ENCODE measurements at places on chromosomes 3 and 15. TPM values are rescaled to one million over a fixed set of nuclear protein-coding genes. Genes with fewer than 3 reads are reported as not detected.

- no peaks in the 10 kb centered on the region for H3K4me1 ChIP-seq
- 0 out of 2 replicates have a peak, but pooled peaks cover 5% of the 10 kb centered on the region for H3K27me3 ChIP-seq
- H3K36me3 ChIP-seq: no peaks in the 10 kb centered on the region
- H3K27ac ChIP-seq: no peak overlapping the region
Measured at GRCh38 chr3:98500019-98500418, 2.5 kb downstream of the OR5K2 start.

DNA sequence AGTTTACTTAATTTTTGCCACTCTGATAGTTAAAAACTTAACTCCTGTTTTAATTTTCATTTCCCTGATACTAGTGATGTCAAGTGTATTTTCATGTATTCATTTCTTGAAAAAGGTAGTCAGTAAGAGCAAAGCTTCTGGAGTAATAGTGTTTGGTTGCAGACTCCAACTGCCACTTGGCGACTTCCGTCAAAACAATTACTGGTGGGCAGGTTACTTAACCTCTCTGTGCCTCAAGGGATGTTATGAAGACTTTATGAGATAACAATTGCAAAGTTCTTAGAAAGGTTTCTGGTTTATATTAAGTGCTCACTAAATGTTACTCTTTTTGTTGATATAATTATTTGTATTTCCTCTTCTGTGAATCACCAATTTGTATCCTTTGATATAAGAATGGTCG, 129.7 kb downstream of the NFKBIZ start:
- no peaks in the 10 kb centered on the region for H3K4me1 ChIP-seq
- no peaks in the 10 kb centered on the region for H3K27me3 ChIP-seq
- no peak overlapping the region for H3K4me3 ChIP-seq
- H3K27ac ChIP-seq: no peak overlapping the region
- DNase-seq: no peak

DNA sequence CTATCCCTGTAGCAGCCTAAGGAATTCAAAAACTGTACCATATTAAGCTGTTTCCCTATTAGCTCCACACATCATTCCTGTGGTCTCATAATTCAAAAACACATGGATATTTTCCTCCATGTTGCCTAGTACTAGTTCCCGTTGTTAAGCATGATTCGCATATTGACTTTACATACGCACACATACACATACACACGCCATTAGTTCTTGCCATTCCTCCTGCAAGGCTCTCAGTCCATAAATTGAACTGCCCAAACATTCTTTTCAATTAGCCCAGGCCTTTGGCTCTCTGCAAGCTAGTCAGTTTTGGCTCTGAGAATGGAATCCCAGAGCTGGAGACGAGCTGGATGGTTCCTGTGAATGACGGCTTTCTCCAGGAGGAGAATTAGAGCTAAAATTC, 57.2 kb upstream of the RAD18 start:
- H3K27me3 ChIP-seq: 0 out of 2 replicates have a peak, but pooled peaks cover 6% of the 10 kb centered on the region
- no peaks in the 10 kb centered on the region for H3K4me1 ChIP-seq
- no peak overlapping the region for H3K27ac ChIP-seq
- no peaks in the 10 kb centered on the region for H3K36me3 ChIP-seq

Gene KLHL6
- total RNA-seq: not detected

GRCh38 chr3:102810937-102811336, 376.1 kb downstream of the ZPLD1 start:
- H3K27me3 ChIP-seq: no peaks in the 10 kb centered on the region
- DNase-seq: no peak
- H3K4me1 ChIP-seq: no peaks in the 10 kb centered on the region
- H3K4me3 ChIP-seq: no peak overlapping the region
- no peaks in the 10 kb centered on the region for H3K36me3 ChIP-seq

- peaks cover 20% of the 10 kb centered on the region for H3K4me1 ChIP-seq
- H3K4me3 ChIP-seq: peak overlapping the region; percentile 67
- peak; percentile 75 for DNase-seq
- no peaks in the 10 kb centered on the region for H3K36me3 ChIP-seq
- H3K27ac ChIP-seq: peak overlapping the region; percentile 46
- no peaks in the 10 kb centered on the region for H3K27me3 ChIP-seq
Measured at GRCh38 chr3:28915741-28916500, 364.9 kb upstream of the RBMS3 start.

GRCh38 chr15:36881516-36881915, 218.8 kb downstream of the MEIS2 start:
- H3K27me3 ChIP-seq: 0 out of 2 replicates have a peak, but pooled peaks cover 11% of the 10 kb centered on the region
- H3K4me1 ChIP-seq: peaks cover 9% of the 10 kb centered on the region
- DNase-seq: no peak
- no peaks in the 10 kb centered on the region for H3K36me3 ChIP-seq
- no peak overlapping the region for H3K4me3 ChIP-seq

DNA sequence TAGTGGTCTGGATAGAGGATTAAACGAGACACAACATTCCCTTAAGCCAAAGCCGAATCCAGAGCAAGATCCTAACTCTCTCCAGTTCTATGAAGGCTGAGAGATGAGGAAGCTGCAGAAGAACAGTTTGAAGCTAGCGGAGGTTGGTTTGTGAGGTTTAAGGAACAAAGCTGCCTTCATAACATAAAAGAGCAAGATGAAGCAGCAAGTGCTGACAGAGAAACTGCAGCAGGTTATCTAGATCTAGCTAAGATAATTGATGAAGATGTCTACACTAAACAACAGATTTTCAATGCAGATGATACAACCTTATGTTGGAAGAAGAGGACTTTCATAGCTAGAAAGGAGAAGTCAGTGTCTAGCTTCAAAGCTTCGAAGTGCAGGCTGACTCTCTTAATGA, 14.8 kb upstream of the GASK1A start:
- no peak overlapping the region for H3K27ac ChIP-seq
- no peaks in the 10 kb centered on the region for H3K27me3 ChIP-seq
- DNase-seq: no peak
- no peaks in the 10 kb centered on the region for H3K4me1 ChIP-seq
- no peak overlapping the region for H3K4me3 ChIP-seq
- no peaks in the 10 kb centered on the region for H3K36me3 ChIP-seq

GRCh38 chr15:62591842-62592838, 427.1 kb upstream of the C2CD4B start:
- DNase-seq: peak; percentile 47
- H3K36me3 ChIP-seq: no peaks in the 10 kb centered on the region
- no peak overlapping the region for H3K27ac ChIP-seq
- no peaks in the 10 kb centered on the region for H3K27me3 ChIP-seq

DNA sequence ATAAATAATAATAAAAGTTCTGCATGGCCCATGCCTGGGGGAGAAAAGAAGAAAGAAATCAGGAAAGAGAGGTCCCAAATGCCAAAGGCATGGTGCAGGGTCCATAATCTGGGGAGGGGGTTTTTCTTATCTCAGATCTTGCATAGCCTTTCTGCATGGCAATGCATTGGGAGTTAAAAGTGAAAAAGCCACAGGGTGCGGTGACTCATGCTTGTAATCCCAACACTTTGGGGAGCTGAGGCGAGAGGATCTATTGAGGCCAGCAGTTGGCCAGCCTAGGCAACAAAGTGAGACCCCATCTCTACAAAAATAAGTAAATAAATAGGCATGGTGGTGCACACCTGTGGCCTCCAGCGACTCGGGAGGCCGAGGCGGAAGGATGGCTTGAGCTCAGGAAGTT, 76.8 kb upstream of the GATA2 start:
- H3K27me3 ChIP-seq: peaks cover 12% of the 10 kb centered on the region
- H3K4me3 ChIP-seq: no peak overlapping the region
- no peak for DNase-seq
- no peak overlapping the region for H3K27ac ChIP-seq

DNA sequence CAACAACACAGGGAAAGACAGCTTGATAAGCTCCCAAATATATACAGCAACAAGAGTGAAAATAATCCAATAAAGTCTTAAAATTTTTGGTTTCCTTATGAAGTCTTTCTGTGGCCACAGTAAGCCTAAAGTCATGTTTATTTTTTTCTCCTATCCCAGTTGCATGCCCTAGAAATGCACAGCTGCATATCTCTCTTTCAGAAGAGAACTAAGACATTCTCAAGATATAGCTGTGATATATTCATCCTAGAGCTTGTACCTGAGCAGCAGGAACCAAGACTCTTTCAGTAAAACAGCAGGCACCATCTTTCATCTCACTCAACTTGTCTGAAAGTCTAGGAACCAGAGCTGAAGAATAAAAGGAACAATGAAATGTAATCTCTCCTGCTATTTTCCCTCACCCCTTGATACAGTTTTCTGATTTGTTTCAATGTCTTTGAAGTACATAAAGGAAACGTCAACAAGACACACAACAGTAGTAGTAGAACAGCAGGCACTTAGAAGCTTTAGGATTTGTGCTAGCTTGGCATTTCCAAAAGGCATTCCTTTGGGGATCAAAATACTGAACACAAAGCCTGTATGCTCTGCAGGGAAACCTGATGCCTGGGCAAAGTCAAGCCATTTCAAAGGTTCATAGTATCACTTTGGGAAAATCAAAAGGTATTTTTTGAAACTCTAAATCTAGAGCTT, 536.8 kb downstream of the PYDC2 start:
- H3K27me3 ChIP-seq: no peaks in the 10 kb centered on the region
- H3K27ac ChIP-seq: no peak overlapping the region

- H3K4me1 ChIP-seq: peaks cover 39% of the 10 kb centered on the region
- no peak for DNase-seq
- H3K27me3 ChIP-seq: no peaks in the 10 kb centered on the region
- H3K4me3 ChIP-seq: no peak overlapping the region
- H3K36me3 ChIP-seq: no peaks in the 10 kb centered on the region
- peak overlapping the region; percentile 95 for H3K27ac ChIP-seq
Measured at GRCh38 chr3:117691526-117691925, 981.9 kb downstream of the TUSC7 start.

DNA sequence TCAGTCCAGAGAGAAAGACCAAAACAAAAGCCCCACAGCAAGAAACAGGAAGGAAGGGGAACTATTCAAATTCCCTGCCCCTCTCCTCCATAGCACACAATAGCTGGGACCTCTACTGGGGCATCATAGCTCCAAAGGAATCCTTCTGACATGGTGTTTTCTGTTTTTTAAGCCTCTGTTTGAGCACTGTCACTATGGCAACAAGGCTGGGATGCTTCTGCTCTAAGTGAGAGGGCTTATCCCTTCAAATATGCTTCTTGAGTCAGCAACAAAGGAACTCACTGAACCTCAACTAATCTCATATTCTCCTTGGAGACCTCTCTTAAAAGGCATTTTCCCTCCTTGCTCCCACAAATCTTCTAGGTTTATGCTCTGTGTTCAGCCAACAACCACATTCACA, 40.5 kb downstream of the MYLK start:
- H3K4me3 ChIP-seq: no peak overlapping the region
- peak; percentile 70 for DNase-seq
- H3K27me3 ChIP-seq: no peaks in the 10 kb centered on the region
- H3K36me3 ChIP-seq: peaks cover 42% of the 10 kb centered on the region
- peak overlapping the region; percentile 46 for H3K27ac ChIP-seq
- H3K4me1 ChIP-seq: peaks cover 21% of the 10 kb centered on the region

Gene GOLGA8R
- total RNA-seq: 0.65 TPM

GRCh38 chr3:150447084-150447483, 39.0 kb downstream of the TSC22D2 start:
- H3K4me3 ChIP-seq: no peak overlapping the region
- H3K4me1 ChIP-seq: peaks cover 72% of the 10 kb centered on the region
- 0 out of 2 replicates have a peak overlapping the region, but pooled peaks have one; percentile 1 for H3K27ac ChIP-seq
- peaks cover 16% of the 10 kb centered on the region for H3K36me3 ChIP-seq
- DNase-seq: no peak

DNA sequence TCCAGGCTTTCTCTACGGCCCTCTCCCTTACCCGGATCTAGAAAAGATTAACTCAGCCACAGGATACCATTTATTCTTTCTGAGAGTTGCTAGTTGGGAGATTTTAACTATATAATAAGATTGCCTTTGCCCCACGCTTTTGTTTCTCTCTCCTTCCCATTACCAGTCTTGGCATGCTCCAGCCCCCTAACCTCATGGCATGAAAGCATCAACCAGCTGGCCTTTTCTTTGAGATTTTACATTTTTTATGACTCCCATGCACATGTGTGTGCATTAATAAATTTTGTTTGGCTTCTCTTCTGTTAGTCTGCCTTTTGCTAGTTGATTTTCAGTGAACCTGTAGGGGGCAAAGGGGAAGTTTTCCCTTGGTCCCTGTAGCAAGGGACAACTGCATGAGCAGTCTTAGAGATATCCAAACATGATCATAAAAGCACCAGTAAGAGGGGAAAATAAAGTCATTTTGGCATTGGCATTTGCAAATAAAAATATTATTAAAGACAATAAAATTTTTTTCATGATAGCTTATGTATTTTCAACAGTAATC, 73.6 kb downstream of the OXSM start:
- H3K36me3 ChIP-seq: no peaks in the 10 kb centered on the region
- no peak overlapping the region for H3K27ac ChIP-seq
- H3K27me3 ChIP-seq: no peaks in the 10 kb centered on the region
- no peak overlapping the region for H3K4me3 ChIP-seq

DNA sequence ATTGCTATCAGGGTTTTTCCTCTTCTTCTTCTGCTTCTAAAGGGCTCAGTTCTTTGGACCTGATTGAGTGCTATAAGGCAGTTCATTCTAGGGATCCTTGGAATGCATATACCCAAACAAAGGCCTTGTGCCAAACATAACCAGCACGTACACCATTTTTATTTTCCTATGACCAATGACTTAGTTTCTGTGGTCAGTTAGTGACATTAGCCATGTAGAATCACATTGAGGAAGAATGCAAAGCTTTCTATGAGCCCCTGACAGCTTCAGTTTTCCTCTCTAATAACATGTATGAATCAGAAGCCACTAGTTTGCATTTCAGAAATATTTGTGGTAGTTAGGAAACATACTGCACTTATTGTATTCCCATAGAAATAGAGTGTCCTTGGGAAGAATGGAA, 240.0 kb downstream of the THRB start:
- peak; percentile 81 for DNase-seq
- H3K4me1 ChIP-seq: peaks cover 21% of the 10 kb centered on the region
- H3K27ac ChIP-seq: peak overlapping the region; percentile 39
- no peak overlapping the region for H3K4me3 ChIP-seq

GRCh38 chr3:76245073-76245472, 459.7 kb upstream of the ZNF717 start:
- DNase-seq: no peak
- no peak overlapping the region for H3K4me3 ChIP-seq
- no peaks in the 10 kb centered on the region for H3K4me1 ChIP-seq
- no peaks in the 10 kb centered on the region for H3K36me3 ChIP-seq
- no peak overlapping the region for H3K27ac ChIP-seq

DNA sequence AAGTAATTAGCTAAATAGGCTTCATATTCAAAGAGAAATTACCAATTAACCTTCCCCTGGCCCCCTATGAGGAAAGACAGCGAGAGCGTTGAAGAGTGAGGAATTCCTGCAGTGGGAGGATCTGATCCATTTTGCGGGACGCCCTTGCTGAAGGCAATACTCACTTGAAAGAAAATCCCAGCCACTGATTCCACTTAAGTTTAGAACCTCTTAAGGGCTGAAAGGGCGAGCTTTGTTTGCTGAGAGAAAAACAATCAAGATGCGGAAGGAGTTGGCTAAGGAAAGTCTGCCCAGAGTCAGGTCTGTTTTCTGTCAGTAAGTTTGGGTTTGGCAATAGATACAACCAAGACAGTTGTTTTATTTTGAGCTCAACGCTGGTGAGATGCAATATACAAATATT, 102.8 kb upstream of the GBE1 start:
- DNase-seq: no peak
- H3K4me3 ChIP-seq: no peak overlapping the region
- H3K36me3 ChIP-seq: no peaks in the 10 kb centered on the region
- no peaks in the 10 kb centered on the region for H3K27me3 ChIP-seq
